Activated T-helper 1 cell treated with anti-CD3 and anti-CD28 coated beads, Interleukin-2, amount 50 U/mL, for 16 hours (primary cell): ENCODE measurements at places on chromosomes 3 and 15.

- no peak for DNase-seq
These were observed 71.4 kb upstream of the P3H2 start for GRCh38 chr3:190192087-190192486.

GRCh38 chr15:98803228-98804056 lies 155.1 kb downstream of the IGF1R start:
- no peak for DNase-seq

GRCh38 chr15:79956354-79956939 lies 14.5 kb downstream of the BCL2A1 start:
- DNase-seq: no peak

- no peak for DNase-seq
These were observed 6.7 kb downstream of the CX3CR1 start for GRCh38 chr3:39273119-39273518.

DNA sequence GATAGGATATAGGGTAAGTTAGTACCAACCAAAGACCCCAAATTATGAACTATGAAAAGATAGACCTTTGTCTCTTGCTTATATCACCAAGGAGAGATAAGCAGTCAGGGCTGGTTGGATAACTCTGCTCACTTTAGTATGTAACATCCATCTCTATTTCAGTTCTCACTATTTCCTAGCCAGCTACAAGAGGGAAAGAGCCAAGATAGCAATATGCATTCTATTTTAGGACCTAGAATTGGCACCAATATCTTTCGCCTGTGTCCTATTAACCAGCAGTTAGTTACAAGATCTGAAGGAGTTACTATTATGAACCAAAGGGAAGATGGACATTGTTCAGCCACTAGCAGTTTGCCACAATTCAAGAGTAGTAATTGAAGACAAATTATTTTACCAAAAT lies 457.5 kb downstream of the NSUN3 start:
- no peak for DNase-seq

DNA sequence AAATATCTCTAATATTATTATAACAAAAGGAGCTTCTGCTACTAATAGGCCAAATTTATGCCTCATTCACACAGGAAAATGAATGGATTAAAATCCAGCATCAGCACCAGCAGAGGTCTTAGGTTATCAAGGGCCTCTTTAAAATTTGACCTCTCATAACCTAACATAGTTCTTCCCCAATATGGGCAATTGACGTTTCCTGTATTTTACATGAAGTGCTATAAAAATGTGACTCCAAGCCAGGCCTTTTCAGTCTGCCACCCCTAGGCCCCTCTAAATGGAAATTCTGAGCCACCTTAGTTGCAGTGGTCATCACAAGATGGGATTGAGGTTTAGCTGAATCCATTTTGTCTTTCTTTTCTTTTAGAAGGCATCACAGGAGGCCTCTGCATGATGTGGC lies 70.1 kb downstream of the CASR start:
- no peak for DNase-seq

- DNase-seq: no peak
These were observed 13.3 kb upstream of the THUMPD3 start for GRCh38 chr3:9349321-9350117.

GRCh38 chr3:143595456-143596077 lies 252.7 kb downstream of the SLC9A9 start:
- DNase-seq: no peak

DNA sequence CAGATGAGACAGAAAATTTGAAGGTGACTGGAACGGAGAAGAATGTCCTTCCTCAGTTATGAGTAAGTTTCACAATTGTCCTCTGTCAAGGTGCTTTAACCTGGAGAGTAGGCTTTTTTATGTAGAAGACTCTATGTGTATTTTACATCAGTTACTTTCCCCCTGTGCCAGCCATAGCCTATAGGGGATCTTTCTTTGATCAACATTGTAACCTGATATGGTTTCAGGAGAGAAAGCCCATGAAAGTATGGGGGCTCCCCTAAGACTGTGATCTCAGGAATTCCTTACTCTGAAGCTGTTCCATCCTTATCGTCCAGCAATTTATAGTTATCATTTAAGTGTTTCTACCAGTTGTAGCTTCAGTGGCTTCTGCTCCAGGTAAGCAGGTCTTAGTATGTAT lies 1076.3 kb upstream of the EPHA6 start:
- no peak for DNase-seq

GRCh38 chr3:109825971-109826810 lies 488.8 kb upstream of the DPPA4 start:
- DNase-seq: no peak

DNA sequence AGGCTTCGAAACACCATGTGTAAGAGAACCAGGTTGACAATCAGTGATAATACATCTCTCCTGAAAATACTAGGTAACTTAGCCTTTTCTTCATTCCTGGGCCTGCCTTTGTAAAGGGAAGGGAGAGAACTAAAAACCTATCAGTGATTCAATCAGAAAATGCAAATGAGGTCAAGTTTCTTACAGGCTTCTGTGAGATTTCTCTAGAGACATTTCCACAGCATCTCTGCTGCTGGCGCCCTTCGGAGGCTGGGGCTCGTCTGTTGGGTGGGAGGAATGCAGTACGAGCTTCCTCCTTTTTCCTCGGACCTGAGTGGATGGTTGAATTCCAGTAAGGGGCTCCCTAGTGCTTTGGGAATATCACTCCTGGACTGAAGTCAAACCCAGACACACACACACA lies 340.4 kb upstream of the ICE2 start:
- DNase-seq: no peak

DNA sequence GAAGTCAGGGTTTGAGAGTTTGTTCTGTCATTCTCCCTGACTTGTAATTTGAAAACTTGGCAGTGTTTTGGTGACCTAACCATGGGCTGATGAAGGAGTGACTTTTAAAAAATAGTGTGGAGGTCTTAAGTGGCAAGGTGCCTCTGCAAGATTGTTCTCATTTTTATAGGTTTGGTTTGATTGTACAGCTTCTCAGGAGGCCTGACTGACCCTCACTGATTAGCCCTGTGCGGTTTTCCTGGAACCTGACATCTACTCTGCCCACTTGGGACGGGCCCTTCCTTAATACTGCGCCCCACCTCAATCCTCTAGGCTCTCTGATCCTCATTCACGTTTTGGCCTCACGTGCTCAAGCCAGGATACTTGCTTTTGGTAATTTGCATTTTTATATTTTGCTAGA lies 2.8 kb downstream of the UBE2E1 start:
- no peak for DNase-seq

DNA sequence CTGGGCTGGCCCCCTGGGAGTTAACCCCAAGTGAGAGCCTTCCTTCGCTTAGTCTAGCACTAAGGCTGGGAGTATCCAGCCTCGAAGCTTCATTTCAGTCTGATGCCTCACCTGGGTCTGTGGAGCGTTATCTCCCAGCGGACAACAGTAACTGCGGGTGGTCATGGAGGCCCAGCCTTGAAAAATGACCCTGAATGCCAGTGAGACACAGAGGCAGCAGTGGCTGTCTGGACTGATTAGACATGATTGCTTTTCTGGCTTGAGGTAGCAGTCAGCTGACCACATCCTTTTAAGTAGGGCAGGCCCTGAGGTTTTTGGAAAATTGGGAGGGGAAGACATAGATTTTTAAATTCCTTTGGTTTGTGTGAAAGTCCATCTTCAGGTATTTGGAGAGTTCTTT lies 28.2 kb upstream of the TRIM59 start:
- no peak for DNase-seq

DNA sequence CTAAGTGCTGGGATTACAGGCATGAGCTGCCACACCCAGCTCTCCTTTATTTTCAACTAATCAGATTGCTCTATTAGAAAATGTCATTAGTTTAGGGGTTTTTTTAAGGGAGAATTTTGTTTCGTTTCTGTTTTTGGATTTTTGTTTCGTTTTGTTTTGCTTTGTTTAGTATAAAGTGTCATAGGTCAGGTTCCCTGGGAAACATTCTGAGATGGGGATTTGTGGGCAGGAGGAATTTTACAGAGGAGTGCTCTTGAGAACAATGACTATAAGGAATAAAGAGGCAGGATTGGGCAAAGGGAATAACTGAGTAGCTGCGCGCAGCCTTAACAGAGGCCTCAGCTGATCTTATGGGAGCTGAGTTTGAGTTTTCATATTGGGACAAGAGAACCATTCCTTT lies 86.8 kb upstream of the NR2F2 start:
- no peak for DNase-seq

GRCh38 chr15:80580106-80580505 lies 115.0 kb upstream of the ABHD17C start:
- no peak for DNase-seq

GRCh38 chr15:64614519-64614918 lies 154.1 kb downstream of the ZNF609 start:
- no peak for DNase-seq

- no peak for DNase-seq
These were observed 132.6 kb upstream of the PROK2 start for GRCh38 chr3:71917545-71917944.

- no peak for DNase-seq
These were observed 93.9 kb downstream of the RBPMS2 start for GRCh38 chr15:64681424-64682024.

DNA sequence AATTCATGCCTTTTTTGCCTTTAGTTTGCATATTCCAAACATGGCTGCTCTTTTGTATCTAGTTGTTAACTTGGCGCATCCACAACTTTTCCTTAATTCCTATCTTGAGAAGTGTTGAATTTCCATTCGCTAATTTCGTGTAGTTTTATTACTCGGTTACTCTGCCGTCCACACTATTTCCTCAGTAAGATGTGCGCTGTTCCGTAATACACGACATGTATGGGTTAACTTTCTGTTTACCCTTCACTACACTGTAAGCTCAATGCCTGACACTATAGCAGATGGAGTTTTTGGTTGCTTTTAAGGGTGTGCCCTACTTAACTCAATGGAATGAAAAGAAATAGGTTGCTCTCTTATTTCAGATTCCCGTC lies 724 bp downstream of the RPSA start:
- DNase-seq: no peak

- DNase-seq: no peak
These were observed 38.4 kb downstream of the CCDC33 start for GRCh38 chr15:74274470-74275038.

DNA sequence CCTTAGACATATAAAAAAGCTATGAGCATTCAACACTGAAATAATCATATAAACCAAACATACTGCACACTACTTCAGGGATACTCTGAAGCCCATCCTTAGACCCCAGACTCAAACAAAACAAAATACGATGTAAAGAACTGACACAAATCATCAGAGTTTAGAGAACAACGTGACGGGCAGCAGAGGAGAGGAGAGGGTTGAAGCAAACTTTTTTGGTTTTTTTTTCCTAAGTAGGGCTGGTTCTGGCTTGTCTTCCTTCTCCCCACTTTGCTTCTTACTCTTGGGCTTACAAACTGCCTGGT lies 34.7 kb downstream of the GAP43 start:
- DNase-seq: no peak

GRCh38 chr3:189372243-189372642 lies 200.5 kb downstream of the TPRG1 start:
- no peak for DNase-seq

DNA sequence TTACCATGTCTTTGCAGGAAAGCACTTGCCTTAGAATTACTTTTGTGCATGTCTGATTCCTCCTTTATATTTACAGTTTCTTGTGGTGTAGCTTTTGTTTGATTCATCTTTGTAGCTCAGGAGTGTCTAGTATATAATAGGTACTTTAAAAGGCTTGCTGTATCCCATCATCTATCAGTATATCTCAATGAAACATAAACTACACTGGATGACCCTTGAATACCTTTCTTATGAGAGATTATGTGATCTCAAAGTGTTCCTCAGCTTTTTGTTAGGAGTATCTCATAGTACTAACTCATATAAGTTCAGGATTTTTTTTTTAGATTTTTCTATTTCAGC lies 234.8 kb downstream of the PYDC2 start:
- no peak for DNase-seq

- DNase-seq: no peak
These were observed 817 bp upstream of the PLXNA1 start for GRCh38 chr3:126982126-126982470.

GRCh38 chr15:40418126-40418525 lies 12.5 kb downstream of the IVD start:
- DNase-seq: no peak
